ENCODE measurements at places on chromosomes 2 and 18.

GRCh38 chr2:26860211-26860850 lies 12.4 kb downstream of the DPYSL5 start:
- DNase-seq = no peak

- no peak for DNase-seq
Measured at GRCh38 chr18:50629148-50629631, 69.3 kb downstream of the MAPK4 start.

GRCh38 chr2:65050931-65051330 lies 5.3 kb upstream of the CEP68 start:
- DNase-seq = no peak

DNA sequence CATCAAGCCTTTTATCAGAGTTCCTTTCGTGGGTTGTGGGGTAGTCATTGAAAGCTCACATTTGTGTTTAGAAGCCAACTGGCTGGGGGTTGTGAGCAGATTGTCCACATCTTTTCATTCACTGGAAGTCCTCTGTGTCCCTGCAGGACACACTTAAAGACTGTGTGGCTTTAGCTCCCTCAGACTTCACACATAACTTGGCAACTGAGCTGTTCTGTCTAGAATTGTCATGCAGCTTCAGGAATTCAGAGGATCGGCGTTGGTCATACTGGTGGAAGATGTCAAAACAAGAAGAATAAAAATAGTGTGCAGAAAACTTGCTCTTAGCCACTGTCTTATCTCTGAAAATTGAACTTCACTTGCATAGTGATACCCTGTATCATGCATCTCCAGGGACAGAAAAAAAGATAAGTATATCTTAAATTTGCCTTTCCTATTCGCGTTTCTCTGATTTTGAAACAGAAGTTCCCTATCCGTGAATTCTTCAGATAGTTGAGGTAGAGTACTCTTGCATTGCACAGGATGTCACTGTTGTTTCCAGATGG lies 49.6 kb downstream of the TRAPPC12 start:
- no peak for DNase-seq

- DNase-seq = no peak
Measured at GRCh38 chr2:70974592-70974991, 3.8 kb upstream of the ANKRD53 start.

- DNase-seq = no peak
Measured at GRCh38 chr2:95068256-95068655, 42.7 kb downstream of the MAL start.

- no peak for DNase-seq
Measured at GRCh38 chr2:36425608-36426355, 70.2 kb downstream of the CRIM1 start.

DNA sequence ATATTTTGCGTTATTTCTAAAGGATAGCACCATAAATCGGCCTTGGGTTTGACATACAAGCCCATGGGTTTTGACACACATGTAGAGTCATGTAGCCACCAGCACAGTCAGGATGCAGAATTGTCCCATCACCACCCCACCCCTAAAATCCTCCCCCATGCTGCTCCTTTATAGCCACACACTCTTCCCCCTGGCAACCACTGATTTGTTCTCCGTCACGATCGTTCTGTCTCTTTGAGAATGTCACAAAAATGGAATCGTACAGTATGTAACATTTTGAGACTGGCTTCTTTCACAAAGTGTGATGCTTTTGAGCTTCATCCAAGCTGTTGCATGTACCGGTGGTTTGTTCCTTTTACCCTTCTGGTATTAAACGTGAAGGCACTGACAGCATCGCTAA lies 39.1 kb downstream of the CRACDL start:
- no peak for DNase-seq

GRCh38 chr2:74894272-74894981 lies 60.5 kb downstream of the HK2 start:
- DNase-seq = no peak

DNA sequence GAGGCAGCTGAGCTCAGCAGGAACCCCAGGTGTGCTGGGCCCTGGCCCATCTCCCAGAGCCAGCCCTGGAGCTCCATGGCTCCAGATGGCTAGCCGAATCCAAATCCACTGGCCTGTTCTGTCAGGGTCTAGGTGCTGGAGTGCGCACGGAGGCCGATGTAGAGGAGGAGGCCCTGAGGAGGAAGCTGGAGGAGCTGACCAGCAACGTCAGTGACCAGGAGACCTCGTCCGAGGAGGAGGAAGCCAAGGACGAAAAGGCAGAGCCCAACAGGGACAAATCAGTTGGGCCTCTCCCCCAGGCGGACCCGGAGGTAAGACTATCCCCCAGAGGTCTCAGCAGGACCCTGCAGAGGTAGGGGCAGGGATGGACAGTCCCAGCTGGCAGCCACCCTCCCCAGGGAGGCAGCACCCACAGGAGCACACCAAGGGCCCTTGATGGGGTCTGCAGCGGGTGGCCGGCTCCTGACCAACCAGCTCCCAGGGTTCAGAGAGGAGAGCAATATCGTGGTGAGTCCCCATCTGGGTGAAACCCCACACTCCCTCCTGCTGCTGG lies 26.1 kb upstream of the PRLH start:
- DNase-seq = no peak

- no peak for DNase-seq
Measured at GRCh38 chr2:139353874-139354273, 573.7 kb upstream of the NXPH2 start.

DNA sequence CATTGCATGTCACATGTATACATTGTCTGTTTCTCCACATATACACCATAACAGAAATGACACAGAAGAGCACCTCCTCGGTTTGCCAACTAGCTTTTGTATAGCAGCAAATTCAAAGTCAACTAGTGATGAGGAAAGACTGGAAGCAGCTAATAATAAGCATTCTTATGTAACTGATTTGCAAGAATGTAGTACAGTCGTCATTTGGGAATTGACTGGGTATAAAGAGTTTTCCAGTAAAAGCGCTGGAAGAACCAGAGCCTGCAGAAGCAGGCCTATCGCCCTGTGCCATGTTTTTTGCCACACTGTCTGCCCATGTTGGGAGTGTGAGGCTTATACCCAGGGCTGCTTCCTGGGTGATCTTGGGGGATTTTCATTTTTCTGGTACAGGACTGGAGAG lies 310.6 kb downstream of the GBX2 start:
- no peak for DNase-seq

GRCh38 chr2:8432706-8433336 lies 249.0 kb upstream of the ID2 start:
- DNase-seq = no peak

GRCh38 chr2:44244135-44244871 lies 31.0 kb upstream of the SLC3A1 start:
- peak; percentile 89 for DNase-seq

GRCh38 chr2:17658251-17658843 lies 95.3 kb downstream of the SMC6 start:
- DNase-seq = no peak

GRCh38 chr2:238240757-238241711 lies 1.2 kb upstream of the HES6 start:
- no peak for DNase-seq

GRCh38 chr18:56982766-56983165 lies 164.1 kb upstream of the BOD1L2 start:
- DNase-seq = peak; percentile 31

GRCh38 chr18:56444201-56444600 lies 194.2 kb downstream of the TXNL1 start:
- no peak for DNase-seq

GRCh38 chr2:2260696-2261268 lies 70.3 kb downstream of the MYT1L start:
- DNase-seq = no peak

- DNase-seq = no peak
Measured at GRCh38 chr2:192888109-192888508, 693.4 kb upstream of the TMEFF2 start.

DNA sequence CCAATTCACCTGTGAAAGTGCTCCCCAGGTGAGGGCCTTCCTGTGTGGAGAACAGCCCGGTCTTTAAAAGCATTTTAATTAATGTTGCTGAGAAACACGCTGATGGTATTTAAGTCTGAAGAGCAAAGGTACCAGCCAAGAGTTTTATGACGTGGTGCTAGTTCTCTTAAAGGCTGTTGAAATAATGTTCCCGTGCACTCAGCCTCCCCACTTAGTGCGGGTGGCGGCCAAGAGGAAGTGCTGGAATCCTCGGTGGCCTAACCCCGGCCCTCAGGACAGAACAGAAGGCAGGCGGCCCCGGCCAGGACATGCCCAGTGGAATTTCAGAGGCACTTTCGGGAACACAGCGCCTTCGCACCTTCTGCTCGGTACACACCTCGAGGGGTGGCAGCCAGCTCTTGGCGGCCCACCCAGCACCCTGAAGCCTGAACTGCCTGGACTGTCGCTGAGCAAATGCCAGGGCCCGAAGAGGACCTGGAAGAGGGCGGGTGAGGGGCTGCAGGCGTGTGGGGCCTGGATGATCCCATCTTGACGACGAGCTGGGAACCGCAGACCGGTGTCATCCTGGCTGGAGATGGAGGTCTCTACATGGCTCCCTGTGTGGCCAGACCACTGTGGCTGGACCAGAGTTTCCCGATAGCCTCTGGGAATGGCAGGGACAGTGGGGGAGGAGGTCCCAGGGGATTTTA lies 142.9 kb downstream of the ASB1 start:
- no peak for DNase-seq

DNA sequence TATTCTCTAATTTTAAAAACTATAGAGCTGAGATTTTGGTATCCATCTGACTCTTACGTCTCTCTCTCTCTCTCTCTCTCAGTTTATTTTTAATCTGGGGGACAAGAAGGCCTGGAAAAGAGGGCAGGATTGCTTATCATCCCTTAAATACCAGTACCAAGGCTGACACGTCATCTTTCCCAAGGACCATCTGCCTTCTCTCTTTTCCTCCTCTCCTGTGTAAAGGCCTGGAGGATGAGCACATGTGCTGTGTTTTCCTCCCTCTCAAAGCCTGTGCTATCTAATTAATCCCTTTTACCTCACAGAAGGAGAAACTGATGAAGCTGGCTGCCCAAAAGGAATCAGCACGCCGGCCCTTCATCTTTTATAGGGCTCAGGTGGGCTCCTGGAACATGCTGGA lies 7.3 kb downstream of the IL37 start:
- DNase-seq = no peak

DNA sequence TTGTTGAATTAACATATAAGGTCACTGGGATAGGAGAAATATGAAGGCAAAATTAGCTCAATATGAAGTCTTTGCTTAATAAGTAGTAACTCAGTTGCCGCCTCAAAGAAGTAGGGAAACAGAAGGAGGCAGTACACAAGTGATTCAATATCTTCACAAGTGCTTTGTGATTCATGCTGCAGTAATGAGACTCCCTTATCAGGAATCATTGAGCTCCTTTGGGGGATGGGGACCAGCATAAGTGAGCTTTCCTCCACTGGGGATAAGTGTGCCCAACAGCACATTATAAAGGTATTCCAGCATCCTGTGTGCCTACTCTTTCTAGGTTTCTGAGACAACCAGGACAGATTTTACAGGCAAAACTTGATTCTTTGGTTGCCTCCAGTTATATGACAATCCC lies 323.4 kb upstream of the UBE2E3 start:
- DNase-seq = no peak

DNA sequence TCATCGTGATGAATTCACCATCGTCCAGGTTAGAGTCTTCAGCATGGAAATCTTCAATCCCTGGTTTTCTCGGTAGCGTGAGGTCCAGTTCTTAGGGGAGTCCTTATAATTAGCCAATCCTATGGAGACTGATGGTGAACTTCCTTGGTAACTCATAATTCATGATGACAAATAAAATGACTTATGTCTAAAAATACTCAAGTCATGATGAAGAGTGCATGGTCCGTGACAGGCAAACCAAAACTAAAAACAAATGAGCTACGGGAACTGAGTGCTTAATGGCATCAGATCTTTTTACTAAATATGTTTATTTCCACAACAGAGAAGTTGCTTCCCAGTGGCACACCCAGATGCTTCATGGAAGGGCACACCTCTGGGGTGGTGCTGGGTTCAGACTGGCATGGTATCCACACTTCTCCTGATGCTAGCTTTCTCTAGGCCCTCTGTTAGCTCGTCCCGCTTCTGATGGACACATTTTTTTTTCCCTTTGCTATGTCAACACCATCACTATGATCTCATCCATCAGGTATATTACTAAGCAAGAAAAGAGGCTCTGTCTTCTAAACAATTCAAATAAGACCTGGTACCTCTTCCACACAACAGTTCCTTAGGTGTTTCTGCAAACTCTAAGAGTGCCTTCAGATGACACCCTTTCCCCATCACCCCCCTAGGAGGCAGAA lies 92.8 kb upstream of the NEDD4L start:
- no peak for DNase-seq

GRCh38 chr2:223786943-223787342 lies 50.4 kb downstream of the AP1S3 start:
- no peak for DNase-seq

- DNase-seq = no peak
Measured at GRCh38 chr2:96926791-96927190, 56.9 kb upstream of the SEMA4C start.

- DNase-seq = no peak
Measured at GRCh38 chr2:241774419-241775222, 2.0 kb upstream of the GAL3ST2 start.

GRCh38 chr2:63790491-63790890 lies 51.2 kb upstream of the UGP2 start:
- no peak for DNase-seq

DNA sequence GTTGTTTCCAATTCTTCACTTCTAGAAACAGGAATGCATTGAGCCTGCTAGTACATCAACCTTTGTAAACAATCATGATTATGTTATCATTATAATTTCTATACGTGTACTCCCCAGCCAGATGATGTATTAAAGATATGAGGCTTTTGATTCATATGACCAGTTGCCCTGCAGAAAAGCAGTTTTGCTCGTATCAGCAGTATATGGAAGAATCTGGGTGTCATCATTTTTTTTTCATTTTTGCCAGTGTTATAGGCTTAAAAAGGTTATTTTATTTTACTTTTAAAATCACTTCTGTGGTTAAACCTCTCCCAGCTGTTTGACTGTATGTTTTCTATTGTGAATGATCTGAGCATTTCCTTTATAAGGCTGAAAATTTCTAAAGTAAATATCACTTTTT lies 471.8 kb upstream of the NRP2 start:
- DNase-seq = no peak

DNA sequence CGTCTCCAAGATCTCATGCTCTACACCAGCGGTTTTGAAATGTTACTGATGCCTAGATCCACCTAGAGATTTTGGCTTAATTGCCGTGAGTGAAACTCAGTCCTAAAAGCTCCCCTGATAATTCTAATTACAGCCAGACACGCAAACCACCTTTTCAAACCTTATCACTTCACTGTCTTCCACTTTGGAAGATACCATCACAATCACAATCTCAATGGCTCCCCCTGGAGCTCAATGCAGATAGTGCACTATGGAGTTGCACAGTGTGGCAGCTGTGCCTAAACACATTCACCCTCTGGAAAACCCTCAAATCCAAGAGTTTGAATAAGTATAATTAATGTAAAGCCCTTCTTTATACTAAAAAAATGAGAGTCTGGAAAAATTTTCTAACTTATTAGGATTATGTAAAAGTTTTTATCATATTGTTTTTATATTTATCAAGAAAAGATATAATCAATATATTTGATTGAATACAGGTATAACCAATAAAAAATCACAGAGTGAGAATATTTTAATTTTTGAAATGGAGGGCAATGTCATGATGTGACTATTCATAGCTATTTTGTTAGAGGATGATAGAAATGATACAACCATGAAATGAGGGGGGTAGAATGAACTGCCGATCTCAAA lies 102.9 kb upstream of the SLC8A1 start:
- DNase-seq = peak; percentile 33

Data from globus pallidus (tissue), 1 donor.